ENCODE measurements at places on chromosomes 7 and 10.

- no peak for DNase-seq
Observed at GRCh38 chr7:57308631-57309408, 141.2 kb upstream of the ZNF716 start.

- no peak for DNase-seq
Observed at GRCh38 chr10:34102237-34102673, 712.8 kb downstream of the PARD3 start.

GRCh38 chr10:12341526-12341925 is 7.8 kb upstream of the CAMK1D start:
- DNase-seq = no peak

GRCh38 chr10:47146572-47146971 is 153.4 kb upstream of the GDF10 start:
- no peak for DNase-seq

- DNase-seq = no peak
Observed at GRCh38 chr10:98469001-98469931, 22.5 kb upstream of the HPS1 start.

GRCh38 chr10:79071396-79071923 is 2.7 kb downstream of the ZMIZ1 start:
- no peak for DNase-seq

- DNase-seq = no peak
Observed at GRCh38 chr7:80475383-80475782, 36.5 kb downstream of the GNAT3 start.

DNA sequence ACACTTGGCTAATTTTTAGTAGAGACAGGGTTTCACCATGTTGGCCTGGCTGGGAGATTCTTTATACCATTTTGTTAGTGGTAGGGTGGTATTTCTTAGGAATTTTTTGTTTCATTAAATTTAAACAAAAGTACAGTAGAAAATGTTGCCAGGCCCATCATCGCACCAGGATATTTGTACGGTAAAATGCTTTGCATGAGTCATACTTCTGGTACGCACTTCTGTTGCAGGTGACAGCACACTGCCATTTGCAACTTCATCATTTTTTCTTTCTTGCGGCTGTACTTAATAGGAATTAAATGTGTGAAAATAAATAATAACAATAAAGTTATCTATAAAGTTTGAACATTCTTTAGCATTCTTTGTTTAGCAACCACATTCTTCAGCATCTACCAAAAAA is 195.6 kb downstream of the SKAP2 start:
- DNase-seq = no peak

- DNase-seq = no peak
Observed at GRCh38 chr7:157871681-157872080, 534.9 kb downstream of the DNAJB6 start.

DNA sequence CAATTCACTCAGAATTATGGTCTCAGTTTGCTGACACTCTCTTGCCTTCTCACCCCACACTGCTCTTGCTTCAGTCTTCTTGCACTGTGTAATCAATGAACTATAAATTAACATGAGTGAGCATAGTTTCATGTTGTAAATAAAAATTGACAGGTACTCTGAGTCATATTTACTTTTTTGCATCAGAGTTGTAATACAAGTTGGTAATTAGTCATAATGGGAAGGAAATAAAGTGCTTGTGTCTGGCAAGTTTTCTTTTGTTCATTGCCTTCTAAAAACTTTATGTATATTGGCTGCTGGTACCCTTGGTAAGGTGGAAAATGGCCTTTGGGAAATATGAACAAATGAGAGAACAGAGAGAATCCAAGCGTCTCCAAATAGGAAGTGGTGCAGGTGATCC is 169.3 kb upstream of the MAGI2 start:
- DNase-seq = no peak

DNA sequence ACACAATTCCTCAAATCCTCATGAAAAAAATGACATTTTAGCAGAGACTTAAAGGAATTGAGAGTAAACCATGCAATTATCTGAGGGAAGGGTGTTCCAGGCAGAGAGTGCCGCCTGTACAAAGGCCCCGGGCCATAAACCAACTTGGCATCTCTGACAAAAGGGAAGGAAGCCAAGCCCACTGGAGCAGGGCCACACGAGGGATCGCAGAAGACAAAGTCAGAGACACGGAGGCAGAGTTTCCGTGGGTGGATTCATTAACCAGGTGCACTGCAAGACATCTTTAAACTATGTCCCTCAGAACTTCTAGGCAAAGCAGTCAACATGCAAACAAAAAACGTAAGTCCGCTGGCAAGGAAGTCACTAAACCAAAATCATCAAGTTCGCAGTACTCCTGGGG is 92.0 kb downstream of the SFMBT2 start:
- no peak for DNase-seq

DNA sequence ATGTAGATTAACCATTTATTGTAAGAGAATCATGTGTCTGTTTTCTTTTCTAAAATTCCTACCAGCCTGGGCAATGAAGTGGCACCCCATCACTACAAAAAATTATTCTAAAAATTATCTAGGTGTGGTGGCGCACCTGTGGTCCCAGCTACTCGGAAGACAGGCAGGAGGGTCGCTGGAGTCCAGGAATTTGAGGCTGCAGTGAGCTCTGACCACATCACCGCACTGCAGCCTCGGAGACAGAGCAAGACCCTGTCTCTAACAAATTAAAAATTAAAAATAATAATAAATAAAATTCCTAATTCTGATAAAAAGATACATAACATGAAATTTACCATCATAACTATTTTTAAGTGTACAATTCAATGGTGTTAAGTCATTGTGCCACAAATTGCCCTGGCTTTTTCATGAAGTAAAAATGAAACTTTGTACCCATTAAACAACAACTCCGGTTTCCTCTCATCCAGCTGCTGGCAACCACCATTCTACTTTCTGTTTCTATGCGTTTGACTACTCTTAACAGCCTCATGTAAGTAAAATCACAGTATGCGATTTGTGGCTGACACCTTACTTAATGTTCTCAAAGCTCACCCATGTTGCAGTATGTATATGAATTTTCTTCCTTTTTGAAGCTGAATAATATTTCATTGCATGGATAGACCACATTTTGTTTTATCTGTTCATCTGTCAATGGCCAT is 20.6 kb upstream of the USP6NL start:
- DNase-seq = no peak

DNA sequence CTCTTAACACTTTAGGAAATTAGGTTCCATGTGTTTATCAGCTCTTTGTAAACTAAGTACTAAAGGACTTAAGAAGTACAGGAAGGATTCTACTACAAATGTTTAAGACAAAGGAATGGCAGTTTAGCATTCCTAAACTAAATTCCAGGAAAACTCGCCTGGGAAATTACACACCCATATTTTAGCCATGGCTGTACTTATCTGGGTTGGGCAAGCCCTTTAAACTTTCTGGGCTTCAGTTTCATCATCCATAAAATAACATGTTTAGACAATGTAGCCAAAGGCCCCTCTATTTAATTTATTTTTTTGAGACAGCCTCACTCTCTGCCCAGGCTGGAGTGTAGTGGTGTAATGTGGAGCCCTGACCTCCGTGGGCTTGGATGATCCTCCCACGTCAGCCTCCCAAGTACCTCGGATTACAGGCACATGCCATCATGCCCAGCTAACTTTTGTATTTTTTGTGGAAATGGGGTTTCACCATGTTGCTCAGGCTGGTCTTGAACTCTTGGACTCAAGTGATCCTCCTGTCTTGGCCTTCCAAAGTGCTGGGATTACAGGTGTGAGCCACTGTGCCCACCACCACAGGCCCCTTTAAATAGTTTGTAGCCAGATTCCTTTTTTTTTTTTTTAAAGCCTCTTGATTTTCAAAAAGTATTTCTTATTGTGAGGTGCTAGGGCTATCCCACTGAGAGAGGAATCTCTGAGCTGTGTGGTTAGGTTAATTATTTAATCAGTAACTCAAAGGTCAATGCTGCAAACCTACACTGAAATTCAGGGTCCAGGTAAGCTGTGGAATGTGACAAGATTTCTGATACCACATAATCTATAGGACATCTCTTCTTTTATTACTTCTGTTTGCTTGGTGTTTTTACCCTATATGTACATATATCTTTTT is 32.1 kb downstream of the TMEM60 start:
- DNase-seq = no peak

GRCh38 chr7:95690367-95690947 is 81.9 kb upstream of the DYNC1I1 start:
- peak; percentile 34 for DNase-seq

DNA sequence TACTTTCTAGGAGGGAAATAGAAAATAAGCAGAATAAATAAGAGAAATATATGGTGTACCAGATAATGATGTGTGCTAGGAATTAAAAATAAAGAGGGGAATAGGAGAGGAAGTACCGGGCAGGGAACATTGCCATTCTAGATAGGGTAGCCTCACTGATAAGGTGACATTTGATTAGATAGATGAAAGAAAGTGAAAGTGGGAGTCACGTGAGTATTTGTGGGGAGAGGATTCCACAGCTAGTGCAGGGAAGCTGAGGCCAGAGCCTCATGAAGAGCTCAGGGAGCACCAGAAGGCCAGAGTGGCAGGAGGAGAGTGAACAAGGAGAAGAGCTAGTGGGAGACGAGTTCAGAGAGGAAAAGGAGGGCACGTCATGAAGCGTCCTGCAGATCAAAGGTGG is 49.1 kb downstream of the CDHR3 start:
- no peak for DNase-seq

GRCh38 chr10:75616874-75617478 is 185.6 kb downstream of the LRMDA start:
- no peak for DNase-seq

DNA sequence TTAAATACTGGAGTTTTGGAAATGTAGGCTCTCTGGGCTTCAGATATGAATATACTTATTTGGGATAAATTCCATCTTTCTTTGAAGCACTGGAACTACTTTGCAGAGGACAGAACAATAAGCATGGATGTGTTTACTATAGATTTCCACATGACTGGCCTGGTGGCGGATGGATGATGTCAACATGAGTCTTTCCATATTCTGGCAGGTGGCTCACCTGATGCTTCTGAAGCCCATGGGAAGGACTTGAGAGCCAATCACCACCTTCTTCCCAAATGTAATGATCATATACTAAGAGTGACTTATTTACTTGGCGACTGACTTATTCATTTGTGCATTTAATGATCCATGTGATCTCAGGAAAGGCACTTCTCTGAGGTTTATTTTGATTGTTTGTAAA is 110.5 kb downstream of the FANK1 start:
- no peak for DNase-seq

All from NCI-H1930 (cell line).